Stimulated activated CD8-positive, alpha-beta memory T cell treated with anti-CD3 and anti-CD28 coated beads, Interleukin-7, amount 100 ng/mL, for 48 hours (primary cell): ENCODE measurements at places on chromosomes 16 and 17.

GRCh38 chr17:46212634-46213435 lies 19.6 kb upstream of the KANSL1 start:
- DNase-seq, result peak; percentile 43

DNA sequence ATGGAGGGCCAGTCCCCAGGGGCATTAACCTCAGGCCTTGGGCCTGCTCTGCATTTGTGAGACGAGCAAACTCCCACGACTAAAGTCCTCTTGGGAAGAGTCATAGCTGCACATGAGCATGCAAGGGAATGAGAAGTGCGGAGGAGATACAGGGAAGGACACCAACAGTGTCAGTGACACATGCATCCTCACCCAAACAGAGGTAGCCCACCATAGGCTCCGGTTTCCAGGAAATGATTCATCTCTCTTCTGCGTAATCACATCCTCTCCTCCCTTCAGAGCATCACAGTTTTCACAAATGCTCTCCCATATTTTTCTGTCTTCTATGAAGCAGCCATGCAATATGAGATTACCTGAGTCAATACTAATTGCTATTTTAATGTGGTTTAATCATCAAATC lies 725.7 kb upstream of the GOT2 start:
- no peak for DNase-seq

DNA sequence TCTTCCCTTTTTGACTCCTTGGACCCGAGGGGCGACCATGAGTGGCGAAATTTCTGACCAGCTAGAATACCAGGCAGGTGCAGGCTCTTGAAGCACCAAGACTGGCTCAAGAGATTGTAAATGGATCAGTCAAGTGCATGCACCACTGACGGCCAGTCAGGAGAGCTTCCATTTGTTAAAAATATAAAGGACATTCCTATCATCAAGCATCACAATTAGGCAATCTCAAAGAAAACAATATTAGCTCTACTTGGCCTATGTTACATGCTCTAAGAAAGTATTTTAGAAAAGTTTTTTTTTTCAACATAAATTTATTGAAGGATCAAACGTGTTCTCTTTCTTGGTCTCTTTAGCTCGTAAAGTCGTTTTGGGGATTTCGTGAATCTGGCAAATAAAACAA lies 1.5 kb upstream of the PRKCA start:
- no peak for DNase-seq

DNA sequence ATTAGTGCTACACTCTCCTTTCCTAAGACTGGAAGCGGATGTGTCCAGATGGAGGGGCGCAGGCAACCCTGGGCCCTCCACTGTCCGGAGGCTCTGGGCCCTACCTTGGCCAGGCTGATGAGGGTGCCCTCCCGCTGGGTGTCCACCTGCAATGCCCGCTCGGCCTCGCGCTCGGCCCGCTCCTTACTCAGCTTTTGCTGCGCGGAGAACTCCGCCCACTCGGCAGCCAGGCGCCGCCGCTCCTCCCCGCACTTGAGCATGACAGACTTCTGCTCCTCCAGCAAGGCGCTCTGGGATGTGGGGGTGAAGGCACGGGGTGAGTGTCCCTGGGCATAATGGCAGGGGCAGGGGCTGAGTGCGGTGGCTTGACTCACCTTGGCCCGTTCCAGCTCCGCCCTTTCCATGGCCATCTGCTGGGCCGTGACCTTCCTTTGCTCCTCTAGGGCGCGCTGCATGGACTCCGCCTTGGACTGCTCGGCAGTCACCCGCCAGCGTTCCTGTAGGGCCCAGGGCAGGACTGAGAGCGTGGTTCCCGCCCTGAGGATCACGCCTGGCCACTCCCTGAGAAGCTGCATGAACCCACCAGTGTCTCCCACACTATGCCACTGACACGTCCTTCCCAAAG lies 10.1 kb upstream of the MRPL38 start:
- no peak for DNase-seq

- DNase-seq, result no peak
These were observed 8.0 kb upstream of the SLC12A3 start for GRCh38 chr16:56856876-56857447.

- DNase-seq, result no peak
These were observed 7.0 kb upstream of the ARHGAP23 start for GRCh38 chr17:38421171-38421841.

DNA sequence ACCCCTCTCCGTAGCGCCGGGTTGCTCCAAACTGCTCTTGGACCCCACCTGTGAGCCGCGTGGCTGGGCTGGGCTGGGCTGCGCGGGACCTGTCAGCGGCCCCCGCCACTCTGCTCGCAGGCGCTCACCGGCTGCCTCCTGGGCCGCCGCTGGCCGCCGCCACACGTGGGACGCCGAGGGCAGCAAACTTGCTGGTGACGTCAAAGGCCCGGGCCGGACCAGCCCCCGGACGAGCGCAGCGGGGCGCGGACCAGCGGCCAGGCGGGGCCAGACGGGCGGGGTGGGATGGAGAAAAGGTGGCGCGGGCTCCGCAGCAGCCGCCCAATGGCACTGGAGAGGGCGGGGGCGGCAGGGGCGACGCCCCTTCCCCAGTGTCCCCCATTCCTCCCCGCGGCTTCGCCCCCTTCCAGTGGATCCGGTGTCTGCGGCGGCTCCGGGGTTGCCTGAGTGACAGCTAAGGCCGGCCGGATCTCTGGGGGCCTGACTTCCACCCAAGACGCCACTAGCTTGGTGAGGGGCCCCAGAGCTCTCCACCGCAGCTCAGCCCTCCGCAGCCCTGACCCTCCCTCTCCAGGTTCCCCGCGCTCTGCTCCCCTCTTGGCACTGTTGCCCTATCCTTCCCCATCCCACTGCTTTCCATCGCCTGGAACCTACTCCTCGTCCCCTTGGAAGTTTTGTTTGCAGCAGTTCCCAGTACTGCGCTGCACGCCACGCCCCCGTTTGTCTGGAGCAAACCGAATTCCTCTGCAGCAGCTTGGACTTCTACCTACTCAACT lies at the start of gene HS3ST3A1:
HS3ST3A1 (minus strand) TSS at position 154 of the 776 bp plus-strand sequence. CDS start 800 bp downstream, outside the sequence.
- no peak for DNase-seq

- no peak for DNase-seq
These were observed 3.9 kb upstream of the OSGIN1 start for GRCh38 chr16:83948914-83949723.

DNA sequence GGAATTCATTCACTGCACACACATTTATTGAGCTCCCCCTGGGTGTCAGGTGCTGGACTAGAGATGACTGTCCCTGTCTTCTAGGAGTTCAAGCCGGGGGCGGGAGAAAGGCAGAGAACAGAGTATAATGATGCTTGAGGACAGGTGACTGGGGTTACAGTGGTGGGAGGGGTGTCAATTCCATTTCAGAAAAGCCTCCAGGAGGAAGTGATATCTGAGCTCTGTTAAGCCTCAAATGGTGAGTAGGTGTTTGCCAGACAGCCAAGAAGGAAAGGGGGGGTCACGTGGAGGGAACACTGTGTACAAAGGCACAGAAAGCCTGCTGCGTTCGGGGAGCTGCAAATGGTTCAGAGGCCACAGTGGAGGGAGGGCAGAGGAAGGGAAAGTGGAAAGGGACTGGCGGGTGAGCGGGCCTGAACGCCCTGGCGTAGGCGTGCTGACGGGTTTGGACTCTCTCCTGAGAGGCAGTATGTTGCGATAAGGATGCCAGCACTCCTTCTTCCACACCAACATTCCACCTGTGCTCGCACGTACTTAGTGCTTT lies 9.7 kb upstream of the NXPH3 start:
- no peak for DNase-seq

GRCh38 chr16:70788668-70789594 lies 12.0 kb downstream of the VAC14 start:
- no peak for DNase-seq

DNA sequence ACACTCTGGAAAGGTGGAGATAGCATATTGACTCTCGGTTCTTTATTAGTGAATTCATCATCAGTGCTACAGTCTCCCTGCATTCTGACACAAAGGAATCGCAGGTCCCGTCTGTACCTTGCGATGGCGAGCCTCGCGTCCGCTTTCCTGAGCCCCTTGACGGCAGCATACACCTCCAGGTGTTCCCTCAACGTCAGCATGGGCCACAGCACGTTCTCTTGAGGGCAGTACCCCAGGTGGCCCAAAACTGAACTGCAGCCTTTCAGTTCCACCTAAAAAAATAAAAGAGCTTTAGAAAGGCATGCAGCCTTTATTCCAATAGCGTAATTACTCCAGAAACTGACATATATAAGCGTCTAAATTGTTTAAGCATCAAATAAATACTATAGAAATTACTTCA lies 24.2 kb upstream of the ABCA9 start:
- no peak for DNase-seq

DNA sequence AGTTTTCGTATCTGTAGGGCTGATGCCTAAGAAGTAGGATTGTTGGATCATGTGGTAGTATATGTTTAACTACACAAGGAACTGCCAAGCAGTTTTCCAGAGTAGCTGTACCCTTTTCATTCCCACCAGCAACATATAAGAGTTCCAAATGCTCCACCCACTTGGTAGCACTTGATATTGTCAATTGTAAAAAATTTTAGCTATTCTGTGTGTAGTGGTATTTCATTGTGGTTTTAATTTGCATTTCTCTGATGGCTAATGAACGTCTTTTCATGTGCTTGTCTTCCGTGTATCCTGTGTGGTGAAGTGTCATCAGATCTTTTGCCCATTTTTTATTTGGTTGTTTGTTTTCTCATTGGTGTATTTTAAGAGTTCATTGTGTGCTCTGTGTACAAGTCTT lies 69.7 kb downstream of the TANC2 start:
- DNase-seq, result no peak

DNA sequence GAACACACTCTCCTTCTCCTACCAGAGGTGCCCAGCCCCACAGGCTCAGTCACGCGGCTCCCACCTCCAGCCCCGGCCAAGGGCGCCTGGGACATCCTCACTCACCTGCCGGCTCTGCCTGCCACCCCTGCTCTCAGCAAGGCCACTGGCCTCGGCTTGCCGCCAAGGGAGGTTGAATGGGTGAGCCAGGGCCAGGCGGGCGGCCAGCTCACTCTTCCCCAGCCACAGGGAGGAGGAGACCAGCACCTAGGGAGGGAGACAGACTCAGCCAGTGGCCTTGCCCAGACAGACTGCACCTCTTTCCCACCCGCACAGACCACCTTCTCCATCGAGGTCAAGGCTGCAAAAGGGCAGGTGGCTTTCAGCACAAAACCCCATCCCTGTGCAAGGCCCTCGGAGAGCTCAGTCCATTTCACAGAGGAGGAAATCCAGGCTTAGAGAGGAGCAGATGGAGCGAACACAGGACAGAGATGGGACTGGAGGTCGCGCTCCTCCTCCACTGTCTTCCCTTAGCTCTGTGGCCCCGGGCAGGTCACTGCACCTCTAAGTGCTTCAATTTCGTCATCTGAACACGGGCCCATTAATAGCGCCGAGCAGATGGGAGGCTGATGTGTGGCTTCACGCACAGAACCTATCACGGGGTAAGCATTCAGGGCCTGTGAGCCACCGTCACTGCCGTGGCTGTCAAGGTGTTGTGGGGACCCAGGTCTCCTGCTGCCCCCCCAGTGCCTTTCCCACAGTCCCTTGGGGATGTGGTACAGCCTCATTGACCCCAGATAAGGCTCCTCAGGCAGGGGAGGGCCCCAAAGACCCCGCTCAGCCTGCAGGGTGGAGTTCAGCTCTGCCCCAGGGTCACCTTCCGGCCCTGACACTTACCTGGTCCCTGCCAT lies 56.1 kb downstream of the RMI2 start:
- DNase-seq, result no peak

DNA sequence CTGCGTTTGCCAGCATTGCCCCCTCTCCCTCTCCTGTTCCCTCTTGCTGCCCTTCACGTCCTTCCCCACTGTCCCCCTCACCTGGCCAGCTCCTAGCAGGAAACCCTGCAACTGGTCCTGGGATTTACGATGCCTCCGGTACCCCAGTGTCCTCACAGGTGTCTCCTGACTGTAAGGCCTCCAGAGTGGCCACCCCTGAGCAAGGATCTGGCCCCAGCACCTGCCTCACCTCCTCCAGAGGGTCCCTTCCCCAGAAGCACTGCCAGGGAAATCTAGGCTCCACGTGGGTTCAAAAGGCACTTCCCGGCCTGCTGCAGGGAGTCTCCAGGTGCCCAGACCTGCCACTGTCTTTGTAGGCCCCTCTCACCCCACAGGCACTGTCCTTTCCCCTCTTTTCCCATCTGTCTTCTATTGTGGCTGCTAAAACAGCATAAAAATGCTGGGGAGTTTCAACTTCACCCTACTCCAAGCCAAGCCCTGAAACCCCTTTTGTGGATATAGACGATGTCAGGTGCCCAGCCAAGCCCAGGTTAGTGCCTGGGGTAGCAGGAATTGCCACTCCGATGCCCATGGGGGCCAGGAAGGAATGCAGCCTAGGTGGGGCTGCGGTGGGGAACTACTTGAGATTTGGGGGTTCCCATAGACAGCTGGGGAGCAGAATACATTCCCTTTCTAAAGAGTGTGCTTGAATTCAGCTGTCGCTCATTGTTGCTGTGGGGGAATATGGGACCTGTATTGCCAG lies 25.7 kb downstream of the RAB11FIP4 start:
- no peak for DNase-seq
